Lung microvascular endothelial cell (primary cell): ENCODE measurements at places on chromosomes 5 and 9. TPM values are rescaled to one million over a fixed set of nuclear protein-coding genes. Genes with fewer than 3 reads are reported as not detected.

The RFESD gene
- total RNA-seq = 0.65 and 1.6 TPM in 2 replicates

The SLC34A3 gene
- not detected in 2 replicates for total RNA-seq

The FGF18 gene
- total RNA-seq = not detected in 2 replicates

The SPATA31D4 gene
- total RNA-seq = not detected in 2 replicates

GRCh38 chr5:127389601-127390000 lies 99.0 kb downstream of the MEGF10 start:
- DNase-seq = no peak

- DNase-seq = no peak
Observed at GRCh38 chr9:75624998-75625397, 265.5 kb upstream of the PCSK5 start.

- DNase-seq = no peak
Observed at GRCh38 chr5:115487756-115488155, 56.8 kb downstream of the FEM1C start.

- peak; percentile 14 for DNase-seq
Observed at GRCh38 chr9:88076286-88077070, 61.8 kb downstream of the SPATA31C2 start.

- no peak for DNase-seq
Observed at GRCh38 chr5:180499684-180500083, 5.5 kb downstream of the CNOT6 start.

GRCh38 chr5:64722588-64722987 lies 32.3 kb downstream of the SHISAL2B start:
- DNase-seq = no peak

- DNase-seq = no peak
Observed at GRCh38 chr5:126852091-126852571, 75.2 kb downstream of the LMNB1 start.

DNA sequence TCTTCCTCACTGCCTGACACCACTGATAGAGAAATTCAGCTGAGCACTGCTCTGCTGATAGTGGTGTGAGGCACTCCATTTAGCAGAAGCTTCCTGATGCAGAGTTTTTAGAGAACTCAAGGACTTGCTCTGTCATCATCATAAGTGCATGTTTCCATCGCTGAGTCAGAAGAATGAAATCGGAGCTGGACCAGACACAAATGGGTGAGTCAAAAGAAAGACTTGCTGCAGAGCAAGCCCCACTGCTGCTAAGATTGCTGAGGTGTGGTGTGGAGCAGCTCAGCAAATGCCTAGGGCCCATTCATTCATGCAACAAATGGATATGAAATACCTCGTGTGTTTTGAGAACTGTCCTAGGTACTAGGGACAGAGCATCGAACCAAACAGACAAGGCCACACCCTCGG lies 410.2 kb upstream of the SLC30A5 start:
- no peak for DNase-seq

DNA sequence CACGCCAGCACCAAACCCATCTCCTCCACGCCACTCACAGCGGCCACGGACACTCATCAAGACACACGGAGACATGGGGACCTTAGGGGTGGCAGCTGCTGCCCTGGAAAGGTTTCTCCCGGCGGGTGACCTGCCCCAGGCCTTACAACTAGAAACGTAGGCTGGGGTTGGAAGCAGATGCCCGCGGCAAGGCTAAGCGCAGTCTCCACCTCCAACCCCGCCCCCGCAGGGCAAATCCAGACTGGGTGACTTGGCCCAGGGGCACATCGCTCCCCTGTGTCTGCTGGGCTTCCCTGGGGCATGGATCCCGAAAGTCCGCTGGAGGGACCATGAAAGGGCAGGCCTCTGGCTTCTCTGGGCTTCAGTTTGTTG lies 12.0 kb upstream of the ASS1 start:
- no peak for DNase-seq
